ENCODE measurements at places on chromosomes 1 and 21. TPM values are rescaled to one million over a fixed set of nuclear protein-coding genes. Genes with fewer than 3 reads are reported as not detected.

DNA sequence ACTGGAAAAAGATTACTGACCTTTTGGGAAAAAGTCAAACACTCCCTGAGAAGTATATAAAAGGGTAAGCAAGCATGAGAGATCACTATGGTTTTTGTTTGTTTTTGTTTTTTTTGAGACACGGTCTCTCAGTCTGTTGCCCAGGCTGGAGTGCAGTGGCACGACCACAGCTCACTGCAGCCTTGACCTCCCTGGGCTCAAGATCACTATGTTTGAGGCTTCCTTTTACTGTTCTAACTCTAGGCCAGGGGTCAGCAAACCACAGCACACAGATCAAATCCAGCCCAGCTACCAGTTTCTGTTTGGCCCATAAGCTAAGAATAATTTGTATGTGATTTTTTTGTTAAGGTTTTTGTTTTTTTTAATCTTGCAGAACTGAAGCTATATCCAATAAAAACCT, 25.7 kb downstream of the PSMB4 start:
- no peaks in the 10 kb centered on the region for H3K4me1 ChIP-seq
- H3K36me3 ChIP-seq = peaks cover 40% of the 10 kb centered on the region
- H3K27ac ChIP-seq = no peak overlapping the region

DNA sequence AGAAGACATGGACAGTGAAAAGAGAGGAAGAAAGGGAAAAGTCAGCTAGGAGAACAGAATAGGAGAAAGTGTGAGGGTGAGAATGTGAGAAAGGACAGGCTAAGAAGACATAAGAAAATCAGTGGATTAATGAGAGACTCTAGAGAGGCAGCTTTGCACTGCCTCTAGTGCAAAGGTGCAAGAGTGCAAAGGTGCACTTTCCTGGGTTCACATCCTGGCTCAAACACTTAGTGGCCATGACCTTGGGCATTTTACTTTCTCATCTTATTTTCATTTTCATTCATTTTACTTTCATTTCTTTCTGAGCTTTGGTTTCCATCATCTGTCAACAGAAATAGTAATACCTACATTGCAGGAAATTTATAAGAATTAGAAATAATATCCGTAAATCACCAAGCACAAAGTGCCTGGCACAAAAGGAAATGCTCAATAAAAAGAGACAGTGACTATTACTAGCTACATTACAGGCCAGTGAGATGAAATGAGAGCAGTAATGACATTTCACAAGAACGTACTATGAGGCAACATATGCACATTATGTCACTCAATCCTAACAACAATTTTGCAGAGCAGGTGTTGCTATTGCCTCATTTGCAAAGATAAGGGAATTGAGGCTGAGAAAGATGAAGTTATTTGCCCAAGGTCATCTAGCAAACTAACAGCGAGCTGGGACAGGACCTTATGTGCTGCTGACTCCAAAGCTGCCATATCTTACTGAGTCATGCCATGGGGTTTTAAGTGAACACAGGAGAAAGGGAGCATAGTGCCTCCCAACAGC, 107.0 kb upstream of the TLR5 start:
- H3K36me3 ChIP-seq = no peaks in the 10 kb centered on the region
- no peaks in the 10 kb centered on the region for H3K4me1 ChIP-seq
- no peak overlapping the region for H3K27ac ChIP-seq
- no peak for DNase-seq

DNA sequence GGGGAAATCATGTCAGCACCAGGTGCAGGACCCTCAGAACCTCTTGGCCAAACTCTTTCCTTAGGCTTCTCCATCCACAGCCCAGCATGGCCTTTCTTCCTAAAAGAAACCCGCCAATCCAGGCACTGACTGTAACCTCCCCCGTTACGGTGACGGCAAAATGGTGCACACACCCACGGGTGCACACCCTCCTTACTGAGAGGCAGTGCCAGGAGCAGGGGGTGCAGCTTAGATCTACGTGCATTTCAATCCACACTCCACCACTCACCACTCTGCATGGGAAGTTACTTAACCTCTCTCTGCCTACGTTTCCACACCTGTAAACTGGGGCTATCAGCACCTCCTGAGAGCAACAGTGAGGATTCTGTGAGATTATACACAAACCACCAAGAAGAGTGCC, 31.0 kb downstream of the SUSD4 start:
- H3K27ac ChIP-seq = no peak overlapping the region
- no peaks in the 10 kb centered on the region for H3K4me1 ChIP-seq
- no peak for DNase-seq
- H3K36me3 ChIP-seq = no peaks in the 10 kb centered on the region
- no peak overlapping the region for H3K4me3 ChIP-seq

DNA sequence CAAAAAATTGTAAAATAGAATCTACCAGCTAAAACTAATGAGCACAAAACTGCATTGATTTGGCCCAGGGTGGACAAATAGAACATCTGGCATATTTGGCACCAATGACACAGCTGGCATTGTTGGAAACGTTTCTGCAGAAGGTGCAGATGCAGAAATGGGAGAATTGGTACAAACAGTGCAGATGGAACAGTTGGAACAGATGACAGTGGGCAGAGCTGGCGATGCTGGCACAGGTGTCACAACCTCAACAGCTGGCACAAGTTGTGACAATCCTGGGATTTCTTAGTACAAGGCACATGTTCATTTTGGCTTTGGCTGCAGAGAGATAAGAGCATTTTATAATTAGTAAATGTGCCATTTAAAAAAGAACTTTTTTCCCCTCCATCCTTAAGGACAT, 91.1 kb upstream of the ZBTB18 start:
- H3K27me3 ChIP-seq = no peaks in the 10 kb centered on the region
- no peak for DNase-seq
- H3K36me3 ChIP-seq = no peaks in the 10 kb centered on the region
- no peak overlapping the region for H3K4me3 ChIP-seq
- H3K4me1 ChIP-seq = no peaks in the 10 kb centered on the region

DNA sequence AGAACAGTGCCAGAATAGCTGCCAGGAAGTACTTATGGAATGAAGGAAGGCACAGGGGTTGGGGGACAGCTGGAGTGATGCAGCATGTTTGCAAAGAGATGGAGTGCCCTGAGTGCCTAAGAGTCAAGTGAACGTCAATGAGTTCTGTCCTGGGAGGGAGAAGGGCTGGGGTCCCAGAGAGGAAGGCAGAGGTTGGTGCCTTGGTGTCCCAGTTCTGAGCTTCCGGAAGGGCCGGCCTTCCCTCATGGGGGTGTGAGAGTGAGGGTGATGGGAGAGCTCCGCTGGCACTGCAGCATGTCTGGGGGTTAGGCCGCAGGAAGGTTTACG, 17.6 kb downstream of the NES start:
- peaks cover 70% of the 10 kb centered on the region for H3K4me1 ChIP-seq
- no peak for DNase-seq
- H3K36me3 ChIP-seq = no peaks in the 10 kb centered on the region
- H3K27me3 ChIP-seq = 0 out of 2 replicates have a peak, but pooled peaks cover 2% of the 10 kb centered on the region
- H3K27ac ChIP-seq = peak overlapping the region; percentile 62

DNA sequence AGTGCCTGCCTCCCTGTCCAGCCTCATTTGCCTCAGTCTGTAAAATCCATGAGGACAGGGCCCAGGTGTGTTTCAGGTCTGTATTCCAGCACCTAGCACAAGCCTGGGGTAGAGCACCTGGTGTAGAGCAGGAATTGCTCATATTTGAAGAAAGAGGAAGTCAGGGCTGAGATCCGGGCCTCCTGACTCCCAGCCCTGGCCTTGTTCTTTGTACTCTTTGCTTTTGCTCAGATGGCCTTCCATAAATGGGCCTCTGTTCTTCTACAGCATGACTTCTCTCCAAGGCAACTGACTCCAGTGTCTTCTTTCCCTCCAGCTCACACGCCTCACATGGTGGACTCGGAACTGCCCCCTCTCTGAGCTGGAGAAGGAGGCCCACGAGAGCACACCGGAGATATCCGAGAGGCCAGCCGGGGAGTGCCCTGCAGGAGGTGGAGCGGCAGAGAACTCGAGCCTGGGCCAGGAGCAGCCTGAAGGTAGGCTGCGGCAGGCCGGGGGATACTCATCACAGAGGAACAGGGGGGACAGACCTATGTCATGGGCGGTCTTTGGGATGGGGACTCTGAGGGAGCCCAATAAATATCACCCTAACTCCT, 19.7 kb downstream of the SLC5A9 start:
- no peak for DNase-seq
- H3K36me3 ChIP-seq = no peaks in the 10 kb centered on the region
- H3K4me1 ChIP-seq = no peaks in the 10 kb centered on the region
- H3K27ac ChIP-seq = no peak overlapping the region
- H3K4me3 ChIP-seq = no peak overlapping the region
- no peaks in the 10 kb centered on the region for H3K27me3 ChIP-seq

- peaks cover 32% of the 10 kb centered on the region for H3K4me1 ChIP-seq
- peak overlapping the region; percentile 72 for H3K27ac ChIP-seq
- no peak for DNase-seq
- no peaks in the 10 kb centered on the region for H3K36me3 ChIP-seq
- H3K27me3 ChIP-seq = no peaks in the 10 kb centered on the region
Measured at GRCh38 chr1:51236531-51237350, 668 bp downstream of the RNF11 start.

GRCh38 chr1:201827321-201828216, 1.4 kb upstream of the IPO9 start:
- H3K27me3 ChIP-seq = no peaks in the 10 kb centered on the region
- no peak for DNase-seq
- peaks cover 2% of the 10 kb centered on the region for H3K4me1 ChIP-seq
- no peaks in the 10 kb centered on the region for H3K36me3 ChIP-seq
- H3K27ac ChIP-seq = no peak overlapping the region

DNA sequence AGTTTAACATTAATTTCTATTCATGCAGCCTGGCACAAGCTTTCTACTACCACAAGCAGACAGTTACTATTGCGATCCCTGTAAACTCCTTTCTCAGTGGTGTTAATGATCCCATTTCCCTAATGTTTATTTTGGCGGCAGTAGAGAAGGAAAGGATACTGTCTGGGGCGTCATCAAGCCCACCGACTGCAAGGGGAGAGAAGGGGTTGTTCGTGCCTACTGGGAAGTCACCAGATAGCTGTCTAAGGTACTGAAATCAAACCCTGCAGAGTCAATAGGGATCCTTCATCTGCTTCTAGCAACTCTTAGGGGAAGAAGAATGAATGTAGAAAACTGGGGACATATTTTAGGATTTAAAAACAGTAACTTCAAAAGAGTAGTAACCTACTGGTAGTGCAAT, 95.2 kb upstream of the ADAR start:
- no peaks in the 10 kb centered on the region for H3K27me3 ChIP-seq
- no peaks in the 10 kb centered on the region for H3K4me1 ChIP-seq
- peaks cover 2% of the 10 kb centered on the region for H3K36me3 ChIP-seq
- no peak overlapping the region for H3K27ac ChIP-seq
- DNase-seq = no peak

DNA sequence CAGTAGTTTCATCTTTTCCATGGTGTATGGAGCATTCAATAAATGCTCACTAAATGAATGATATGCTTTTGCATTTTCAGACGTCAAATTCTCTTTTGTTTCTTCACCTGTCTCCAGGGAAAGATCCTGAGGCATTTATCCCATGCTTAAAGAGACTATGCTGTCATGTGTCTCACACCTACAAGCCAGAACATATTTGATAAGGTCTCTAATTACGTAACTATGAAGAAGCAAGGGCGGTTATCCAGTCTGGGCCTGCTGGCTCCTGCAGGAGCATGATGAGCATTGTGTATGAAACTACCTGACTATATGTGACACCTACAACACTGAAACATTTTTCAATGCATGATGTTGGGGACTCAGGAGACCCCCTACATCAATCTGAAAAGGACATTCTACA, 51.8 kb downstream of the FBXO42 start:
- no peak for DNase-seq
- no peak overlapping the region for H3K27ac ChIP-seq
- H3K4me3 ChIP-seq = no peak overlapping the region
- no peaks in the 10 kb centered on the region for H3K4me1 ChIP-seq

DNA sequence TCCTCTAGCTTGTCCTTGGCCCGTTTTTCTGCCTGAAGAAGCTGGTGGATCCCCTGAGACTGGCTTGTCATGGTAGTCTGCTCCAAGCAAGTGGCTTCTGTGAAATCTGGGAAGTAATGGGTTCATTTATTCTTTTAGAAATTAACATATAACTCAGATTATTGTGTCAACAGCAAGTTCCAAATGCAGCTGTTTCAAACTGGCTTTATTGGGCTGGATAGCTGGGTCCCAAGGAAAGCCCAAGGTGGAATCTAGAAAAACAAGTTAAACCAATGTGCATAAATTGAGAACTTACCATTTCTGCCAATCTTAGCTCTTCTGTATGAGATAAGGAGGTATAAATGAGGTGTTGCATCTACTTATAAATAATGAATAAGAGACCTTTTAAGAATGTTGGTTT, at the start of gene ATP6V1G3:
Gene ATP6V1G3, minus strand, starts transcription at position 101 of the 400 bp plus-strand sequence. Its CDS starts 30 bp downstream, at position 71.
- no peaks in the 10 kb centered on the region for H3K36me3 ChIP-seq
- no peak for DNase-seq
- no peaks in the 10 kb centered on the region for H3K27me3 ChIP-seq
- peaks cover 9% of the 10 kb centered on the region for H3K4me1 ChIP-seq

- no peaks in the 10 kb centered on the region for H3K27me3 ChIP-seq
- no peaks in the 10 kb centered on the region for H3K36me3 ChIP-seq
- no peaks in the 10 kb centered on the region for H3K4me1 ChIP-seq
- DNase-seq = no peak
- H3K27ac ChIP-seq = no peak overlapping the region
Measured at GRCh38 chr1:244089561-244089960, 38.5 kb downstream of the ZBTB18 start.

GRCh38 chr1:212687811-212688210, 11.8 kb downstream of the BATF3 start:
- no peak overlapping the region for H3K27ac ChIP-seq
- DNase-seq = no peak
- peaks cover 29% of the 10 kb centered on the region for H3K4me1 ChIP-seq
- no peaks in the 10 kb centered on the region for H3K36me3 ChIP-seq
- no peaks in the 10 kb centered on the region for H3K27me3 ChIP-seq
- no peak overlapping the region for H3K4me3 ChIP-seq

- no peak for DNase-seq
- peaks cover 6% of the 10 kb centered on the region for H3K4me1 ChIP-seq
- H3K4me3 ChIP-seq = no peak within 1 kb of the TSS
- no peak within 1 kb of the TSS for H3K27ac ChIP-seq
Measured at GRCh38 chr1:37556712-37557196, at the start of gene DNALI1. Gene DNALI1 (plus strand): TSS chr1:37556940. CDS start chr1:37556995, 55 bp downstream.

- H3K4me1 ChIP-seq = no peaks in the 10 kb centered on the region
- no peak for DNase-seq
- no peak overlapping the region for H3K4me3 ChIP-seq
- no peaks in the 10 kb centered on the region for H3K36me3 ChIP-seq
Measured at GRCh38 chr1:159853417-159854115, 8.9 kb downstream of the VSIG8 start.

DNA sequence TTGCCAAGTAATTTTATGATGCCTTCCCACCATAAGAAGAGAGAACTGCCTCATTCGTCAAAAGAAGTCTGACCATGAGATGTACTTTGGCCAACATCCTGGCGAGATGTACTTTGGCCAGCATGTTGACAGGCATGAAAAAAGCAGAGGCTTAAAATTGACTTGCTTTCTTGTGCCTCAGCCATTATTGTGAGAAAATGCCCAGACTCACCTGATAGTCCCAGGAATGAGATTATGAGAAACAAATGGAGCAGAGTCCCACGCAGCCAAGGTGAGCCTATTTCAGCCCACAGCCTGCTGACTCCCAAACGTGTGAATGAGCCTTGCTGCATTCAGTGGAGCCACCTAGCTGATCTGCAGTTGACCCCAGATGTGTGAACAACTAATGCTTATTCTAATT, 43.5 kb upstream of the ZNF644 start:
- H3K4me3 ChIP-seq = no peak overlapping the region
- H3K4me1 ChIP-seq = no peaks in the 10 kb centered on the region
- no peaks in the 10 kb centered on the region for H3K36me3 ChIP-seq
- no peak for DNase-seq
- no peak overlapping the region for H3K27ac ChIP-seq

The OR2T35 gene
- 0.49 TPM for total RNA-seq

The THEM5 gene
- total RNA-seq = not detected

The CELSR2 gene
- 0.19 TPM for total RNA-seq

The MCOLN3 gene
- total RNA-seq = 3.2 TPM

The DMBX1 gene
- total RNA-seq = not detected

The RHBDL2 gene
- total RNA-seq = not detected

All from GM12878 (cell line).